Activated CD8-positive, alpha-beta memory T cell treated with anti-CD3 and anti-CD28 coated beads, Interleukin-2, amount 10 ng/mL, durations not matched to agents 7 days and 5 days (primary cell): ENCODE measurements at places on chromosomes 4 and X.

DNA sequence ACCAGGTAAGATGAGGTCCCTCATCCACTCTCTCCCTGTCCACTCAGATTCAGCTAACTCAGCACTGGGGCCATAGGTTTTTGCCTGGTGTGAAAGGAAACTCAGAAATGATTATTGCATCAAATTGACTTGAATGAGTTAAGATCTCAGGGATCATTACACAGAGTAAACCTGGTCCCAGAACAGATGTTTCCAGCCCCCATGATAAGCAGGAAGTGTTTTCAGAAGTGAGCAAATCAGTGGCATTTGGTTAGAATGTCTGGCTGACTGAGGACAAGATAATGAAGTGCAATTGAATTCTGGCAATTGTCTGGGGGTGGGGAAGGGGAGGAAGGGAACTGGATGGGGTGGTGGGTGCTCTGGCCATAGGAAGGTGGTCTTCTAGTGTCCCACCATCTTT, 108.0 kb downstream of the CHIC2 start:
- no peak for DNase-seq

DNA sequence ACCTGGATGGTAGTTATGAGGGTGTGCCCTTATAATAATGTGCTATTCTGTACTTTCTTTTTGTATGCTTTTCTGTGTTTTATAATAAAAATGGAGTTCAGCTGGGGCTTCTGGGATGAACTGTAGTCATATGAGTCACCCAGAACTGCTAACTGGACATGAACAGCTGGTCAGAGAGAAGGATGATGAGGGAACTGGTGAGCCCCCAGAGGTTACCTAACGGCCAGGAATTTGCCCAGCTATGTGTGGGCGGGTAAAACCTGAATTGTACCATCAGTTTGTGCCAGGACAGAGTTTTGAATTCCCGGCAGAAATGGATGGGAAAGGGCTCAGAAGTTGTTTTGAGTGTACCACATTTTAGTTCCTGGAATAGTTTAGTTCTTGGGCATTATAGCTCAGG, 138.0 kb upstream of the USP9X start:
- DNase-seq = no peak

DNA sequence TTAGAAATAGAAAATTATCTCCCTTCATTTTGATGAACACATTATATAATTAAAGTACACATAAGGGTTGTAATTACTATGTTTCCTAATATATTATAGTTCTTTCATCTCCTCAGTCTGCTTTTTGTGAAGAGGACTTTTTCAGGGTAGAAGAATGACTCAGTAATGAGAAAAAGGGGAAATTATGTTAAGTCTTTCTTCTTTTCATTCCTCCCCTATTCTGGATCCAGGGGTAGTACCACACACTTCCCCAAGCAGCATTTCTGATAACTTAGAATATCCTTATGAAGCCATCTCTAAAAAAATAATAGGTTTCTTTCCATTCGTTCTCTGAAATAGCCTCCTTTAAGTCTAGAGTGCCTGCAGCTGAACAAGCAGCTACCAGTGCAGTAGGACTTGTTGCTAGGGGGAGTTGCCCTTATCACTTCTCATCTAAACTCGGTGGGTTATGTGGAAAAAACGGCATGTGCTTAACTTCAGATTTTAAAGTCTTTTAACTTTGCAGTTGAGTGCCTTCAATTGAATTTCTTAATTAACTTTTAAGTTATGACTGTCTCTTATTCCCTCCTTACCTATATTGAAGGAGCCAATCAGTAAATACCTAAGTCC, 184.8 kb downstream of the ARHGAP24 start:
- no peak for DNase-seq

DNA sequence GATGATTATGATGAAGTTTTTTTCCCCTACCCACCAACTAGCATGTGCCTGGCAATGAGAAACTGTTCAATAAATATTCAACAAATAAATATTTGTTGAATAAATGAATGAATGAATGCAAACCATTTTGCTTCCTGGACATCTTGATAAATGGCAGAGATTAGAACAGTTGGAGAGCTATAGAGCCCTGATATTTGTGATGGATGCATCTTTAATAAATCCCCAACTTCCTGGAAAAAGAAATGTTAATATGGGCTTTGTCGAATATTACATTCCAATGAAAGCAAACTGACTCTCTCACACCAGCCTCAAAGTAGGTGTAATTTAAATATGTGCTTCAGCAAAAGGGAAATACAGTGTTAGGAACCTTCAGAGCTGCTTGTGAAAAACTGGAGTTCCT, 419.7 kb downstream of the MID1IP1 start:
- no peak for DNase-seq

GRCh38 chr4:66048861-66049260, 378.6 kb upstream of the EPHA5 start:
- no peak for DNase-seq

- no peak for DNase-seq
These were observed 38.2 kb downstream of the STARD8 start for GRCh38 chrX:68685685-68686084.

GRCh38 chr4:18691431-18692200, 670.1 kb upstream of the LCORL start:
- no peak for DNase-seq

DNA sequence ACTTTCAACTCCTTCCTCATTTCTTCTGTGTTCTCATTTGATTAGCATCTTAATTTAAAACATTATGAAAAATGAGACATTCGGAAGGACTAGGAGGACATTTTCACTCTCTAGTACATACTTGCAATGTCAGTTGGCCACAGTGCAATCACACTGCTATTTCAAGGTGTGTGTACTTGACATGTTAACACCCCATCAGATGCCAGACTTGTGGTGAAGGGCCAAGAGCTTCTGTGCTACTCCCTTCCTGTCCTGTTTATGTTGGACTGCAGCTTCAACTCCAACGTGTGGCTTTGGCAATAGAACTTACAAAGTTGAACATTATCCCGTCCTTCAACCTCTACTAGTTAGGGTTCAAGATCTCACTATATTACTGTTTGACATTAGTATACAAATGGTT, 221.0 kb downstream of the PALLD start:
- DNase-seq = no peak

GRCh38 chrX:135581496-135581895, 61.0 kb downstream of the INTS6L start:
- no peak for DNase-seq
